ENCODE measurements at places on chromosomes 2 and 18.

DNA sequence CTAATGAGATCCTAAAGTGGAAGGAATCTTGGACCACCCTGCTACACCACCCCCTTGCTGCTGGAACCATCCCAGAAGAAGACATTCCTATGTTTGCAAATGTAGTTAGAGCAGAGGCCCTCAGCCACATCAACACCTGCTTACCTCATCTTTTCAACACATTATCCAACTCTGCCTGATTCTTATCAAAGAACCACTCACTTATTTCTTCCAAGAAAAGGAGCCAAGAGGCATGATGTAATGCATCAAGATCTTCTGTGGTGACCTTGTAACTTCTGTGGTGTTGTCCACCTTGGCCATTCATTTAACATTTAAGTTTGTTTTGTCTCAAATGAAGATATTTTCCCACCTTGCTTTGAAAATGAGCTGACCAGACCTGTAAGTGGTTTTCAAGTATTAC is 338.1 kb downstream of the CTNNA2 start:
- DNase-seq: no peak

DNA sequence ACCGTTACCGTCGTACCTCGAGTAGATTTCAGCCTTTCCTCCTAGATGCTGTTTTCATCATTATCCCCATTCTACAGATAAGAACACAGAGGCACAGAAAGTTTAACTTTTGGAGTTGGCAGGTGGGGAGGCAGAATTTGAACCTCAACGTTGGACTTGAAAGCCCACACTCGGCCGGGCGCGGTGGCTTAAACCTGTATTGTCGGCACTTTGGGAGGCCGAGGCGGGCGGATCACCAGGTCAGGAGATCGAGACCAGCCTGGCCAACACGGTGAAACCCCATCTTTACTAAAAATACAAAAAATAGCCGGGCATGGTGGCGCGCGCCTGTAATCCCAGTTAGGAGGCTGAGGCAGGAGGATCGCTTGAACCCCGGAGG is 11.5 kb downstream of the CATIP start:
- DNase-seq: no peak

DNA sequence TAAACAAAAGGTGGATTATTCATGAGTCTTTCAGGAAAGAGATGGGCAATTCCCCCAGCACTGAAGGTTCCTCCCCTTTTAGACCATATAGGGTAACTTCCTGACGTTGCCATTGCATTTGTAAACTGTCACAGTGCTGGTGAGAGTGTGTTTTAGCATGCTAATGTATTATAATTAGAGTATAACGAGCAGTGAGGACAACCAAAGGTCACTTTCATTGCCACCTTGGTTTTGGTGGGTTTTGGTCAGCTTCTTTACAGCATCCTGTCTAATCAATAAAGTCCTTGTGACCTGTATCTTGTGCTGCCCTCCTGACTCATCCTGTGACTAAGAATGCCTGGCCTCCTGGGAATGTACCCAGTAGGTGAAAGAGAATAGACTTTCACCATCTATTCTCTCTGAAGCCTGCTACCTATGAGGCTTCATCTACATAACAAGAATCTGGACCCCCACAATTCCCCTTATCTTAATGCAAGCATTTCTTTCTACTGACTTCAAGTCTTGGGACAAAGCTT is 148.7 kb downstream of the CABLES1 start:
- no peak for DNase-seq

DNA sequence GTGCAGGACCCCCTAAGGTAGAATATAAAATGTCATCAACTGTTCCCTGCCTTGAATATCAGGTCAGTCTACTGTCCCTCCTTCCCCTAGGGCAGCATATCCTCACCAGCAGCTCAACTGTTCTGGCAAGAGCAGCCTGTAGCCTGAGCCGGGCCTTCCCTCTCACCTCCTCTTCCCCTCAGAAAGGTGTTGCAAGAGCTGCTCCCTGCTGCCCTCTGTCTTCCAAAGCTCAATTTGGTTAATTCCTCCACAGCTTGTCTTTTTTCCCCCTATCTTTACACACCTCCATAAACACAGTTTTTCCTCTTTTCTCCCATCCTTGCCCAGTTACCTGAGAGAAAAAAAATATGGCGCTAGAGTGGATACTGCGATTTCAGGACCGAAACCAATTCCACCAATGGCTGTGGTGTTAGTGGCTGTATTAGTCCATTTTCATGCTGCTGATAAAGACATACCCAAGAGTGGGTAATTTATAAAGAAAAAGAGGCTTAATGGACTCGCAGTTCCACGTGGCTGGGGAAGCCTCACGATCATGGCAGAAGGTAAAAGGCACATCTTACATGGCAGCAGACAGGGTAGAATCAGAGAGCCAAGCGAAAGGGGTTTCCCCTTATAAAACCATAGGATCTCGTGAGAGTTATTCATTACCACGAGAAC is 184.7 kb downstream of the MREG start:
- DNase-seq: peak; percentile 73

DNA sequence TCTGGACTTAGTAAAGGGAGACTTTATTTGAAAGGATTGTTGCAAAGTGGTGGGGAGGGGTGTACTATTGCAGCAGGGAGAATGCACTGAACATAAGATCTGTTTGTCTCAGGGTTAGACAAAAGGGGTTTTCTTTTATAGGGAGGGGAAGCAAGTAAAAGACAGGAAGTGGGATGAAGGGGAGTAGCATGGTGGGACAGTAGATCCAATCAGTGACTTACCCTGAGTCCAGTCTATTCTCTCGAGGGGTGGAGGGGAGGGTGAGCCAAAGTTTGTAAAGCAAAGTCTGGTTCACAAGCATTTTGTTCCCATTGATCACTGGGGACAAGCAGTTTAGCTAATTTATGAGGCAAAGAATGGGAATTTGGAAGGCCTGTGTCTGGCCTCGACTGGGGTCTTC is 35.0 kb upstream of the CYP27C1 start:
- DNase-seq: no peak

DNA sequence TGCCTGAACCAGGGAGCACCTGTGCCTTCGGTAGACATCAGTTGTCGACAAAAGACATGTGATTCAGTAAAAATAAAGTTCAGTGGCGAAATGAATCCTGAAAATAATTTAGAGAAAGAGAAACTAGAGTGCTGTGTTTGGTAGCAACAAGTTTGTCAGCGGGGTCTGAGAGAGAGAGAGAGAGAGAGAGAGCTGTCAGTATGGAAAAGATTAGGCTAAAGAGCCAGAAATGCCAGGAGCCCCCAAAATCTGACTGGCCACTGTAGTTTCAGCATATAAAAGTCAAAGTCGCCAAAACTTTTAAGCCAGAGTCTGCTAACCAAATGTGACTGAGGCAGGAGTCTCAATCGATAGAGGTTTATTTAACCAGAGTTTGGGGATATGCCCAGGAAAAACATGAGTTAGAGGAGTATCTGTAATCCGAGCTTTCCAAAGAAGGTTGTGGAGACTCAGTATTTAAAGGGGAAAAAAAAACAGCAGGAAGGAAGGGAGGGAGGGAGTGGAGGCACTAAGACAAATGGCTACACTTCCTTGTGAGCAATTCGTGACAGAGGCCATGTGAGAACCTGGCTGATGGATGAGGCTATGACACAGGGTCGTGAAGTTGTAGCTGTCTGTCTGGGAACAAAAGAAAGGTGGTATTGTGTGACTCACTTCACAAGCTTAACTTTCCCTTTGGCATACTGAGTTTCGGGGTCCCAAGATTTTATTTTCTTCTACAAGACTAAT is 20.5 kb upstream of the GNAL start:
- no peak for DNase-seq

DNA sequence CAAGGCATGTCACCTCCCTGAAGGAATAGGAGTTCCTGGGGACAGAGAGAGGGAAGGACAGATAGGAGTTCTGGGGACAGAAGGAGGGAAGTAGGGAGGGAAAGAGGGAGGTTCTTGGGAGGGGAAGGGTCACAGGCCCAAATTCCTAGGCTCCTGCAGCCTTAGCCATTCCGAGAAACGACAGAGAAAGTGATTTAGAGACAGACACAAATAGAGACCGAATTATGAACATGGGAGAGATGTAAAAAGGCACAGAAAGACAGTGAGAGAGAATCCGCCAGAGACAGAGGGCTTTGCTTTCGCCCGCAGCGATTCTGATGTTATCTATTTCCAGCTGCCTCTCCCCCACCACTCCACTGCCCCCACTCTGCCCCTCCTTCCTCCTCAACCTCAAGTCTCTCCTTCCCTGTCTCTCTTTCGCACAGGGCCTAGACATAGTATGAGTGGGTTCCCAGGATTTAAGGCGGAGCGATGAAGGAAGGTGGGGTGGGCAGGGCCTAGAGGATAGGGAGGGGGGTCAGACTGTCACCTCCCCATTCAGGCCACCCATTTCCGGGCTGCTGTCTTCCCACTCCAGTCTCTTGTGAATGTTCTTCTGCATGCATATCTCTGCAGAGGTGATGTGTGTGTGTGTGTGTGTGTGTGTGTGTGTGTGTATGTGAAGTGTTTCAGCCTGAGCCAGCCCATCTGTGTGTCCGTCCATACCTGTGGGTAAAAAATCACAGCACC is 3.3 kb upstream of the WNT6 start:
- DNase-seq: no peak

DNA sequence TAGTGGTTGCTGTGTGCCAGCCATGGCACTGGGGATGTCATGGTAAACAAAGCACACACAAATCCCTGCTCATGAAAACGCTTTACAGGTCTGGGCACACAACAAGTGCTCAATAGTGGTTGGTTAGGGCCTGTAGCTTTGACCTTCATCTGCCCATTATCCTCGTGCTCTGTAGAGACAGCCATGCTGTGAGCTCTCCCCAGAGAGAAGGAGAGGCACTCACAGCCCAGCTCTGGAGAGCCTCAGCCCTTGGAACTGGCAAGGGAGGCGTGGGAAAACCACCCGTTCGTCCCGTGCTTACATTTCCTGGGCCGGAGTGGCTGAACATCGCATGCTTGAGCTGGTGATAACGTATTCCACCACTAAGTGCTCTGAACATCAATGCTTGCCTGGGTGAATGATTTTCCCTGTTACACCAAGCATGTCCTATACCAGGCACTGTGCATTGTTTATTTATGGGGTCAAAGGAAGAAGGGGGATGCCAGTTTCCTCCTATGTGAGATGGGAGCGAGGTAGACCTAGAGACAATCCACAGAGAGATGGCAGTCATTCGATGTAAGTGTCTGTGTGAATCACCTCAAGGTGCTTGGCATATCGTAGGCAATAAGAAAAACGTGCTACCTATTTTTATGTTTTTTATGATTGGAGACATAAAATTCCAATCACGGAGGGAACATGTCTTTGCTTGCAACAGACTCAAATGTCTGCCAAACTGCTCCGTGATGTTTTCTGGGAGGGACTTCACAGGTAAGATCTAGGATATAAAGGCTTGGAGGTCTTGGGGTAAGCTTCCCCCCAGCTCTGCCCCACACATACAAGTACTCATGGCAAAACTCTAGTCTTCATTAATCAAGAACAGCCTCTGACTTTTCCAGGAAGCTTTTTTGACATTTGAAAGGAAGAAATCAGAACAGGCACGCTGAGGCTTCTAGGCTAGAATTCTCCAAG is 75.5 kb downstream of the DDX1 start:
- DNase-seq: no peak

GRCh38 chr2:23620841-23621341 is 235.9 kb downstream of the KLHL29 start:
- no peak for DNase-seq

DNA sequence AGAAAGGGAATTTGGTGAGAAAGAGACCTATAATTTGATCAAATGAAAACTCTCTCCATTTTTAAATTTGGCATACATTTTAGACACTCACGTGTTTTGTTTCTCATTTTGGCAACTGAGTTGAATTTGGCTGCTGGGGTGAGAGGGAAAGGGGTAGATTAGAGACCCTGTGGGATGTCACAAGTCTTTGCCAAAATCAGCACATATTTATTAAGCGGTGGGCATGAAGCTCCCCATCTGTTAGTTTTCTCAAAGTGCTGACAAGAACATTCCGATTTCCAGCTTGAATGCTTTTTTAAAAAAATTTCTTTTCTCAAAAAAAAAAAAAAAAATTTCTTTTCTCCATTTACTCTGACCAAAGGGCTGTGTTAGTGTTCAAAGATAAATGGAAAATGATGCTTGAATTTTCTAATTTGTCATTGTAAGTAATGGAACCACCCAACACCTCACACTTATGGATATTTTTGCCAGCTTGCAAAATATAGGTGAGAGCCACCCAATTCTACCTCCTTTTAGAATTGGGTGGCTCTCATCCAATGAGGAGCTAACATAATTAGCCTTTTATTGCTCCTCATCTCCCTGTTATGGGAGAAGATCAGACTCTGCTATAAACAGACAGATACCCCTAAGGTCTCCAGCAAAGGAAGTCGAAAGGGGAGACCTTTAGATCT is 222.9 kb upstream of the FN1 start:
- DNase-seq: no peak

DNA sequence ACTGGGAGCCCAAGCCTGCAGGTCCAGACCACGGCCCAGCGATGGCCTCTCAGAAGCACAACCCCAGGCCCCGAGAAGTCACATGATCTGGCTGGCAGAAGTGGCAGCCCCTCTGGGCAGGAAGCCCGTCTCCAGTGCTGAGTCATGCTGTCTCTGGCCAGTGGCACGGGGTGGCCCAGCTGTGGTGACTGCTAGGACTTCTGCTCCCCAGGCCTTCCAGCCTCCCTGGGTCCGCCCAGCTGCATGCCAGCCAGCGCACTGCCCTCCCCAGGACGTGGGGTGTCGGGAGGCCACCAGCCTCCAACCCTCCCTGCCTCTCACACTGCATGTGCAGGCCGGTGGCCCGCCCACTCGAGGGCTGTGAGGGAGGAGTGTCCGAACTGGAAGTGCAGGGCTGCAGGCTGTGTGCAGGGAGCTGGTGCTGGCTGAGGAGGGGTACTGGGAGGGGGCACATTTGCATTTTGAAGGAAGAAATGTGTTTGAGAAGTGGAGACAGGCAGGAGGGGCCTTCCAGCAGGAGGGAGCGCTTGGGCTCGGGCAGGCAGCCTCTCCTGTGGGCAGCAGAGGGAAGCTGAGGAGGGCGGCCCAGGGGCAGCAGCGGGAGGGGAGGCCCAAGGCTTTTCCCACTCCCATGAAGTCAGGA is 17.0 kb upstream of the HPCAL1 start:
- no peak for DNase-seq

- DNase-seq: no peak
These were observed 6.9 kb downstream of the BOK start for GRCh38 chr2:241565411-241565810.

DNA sequence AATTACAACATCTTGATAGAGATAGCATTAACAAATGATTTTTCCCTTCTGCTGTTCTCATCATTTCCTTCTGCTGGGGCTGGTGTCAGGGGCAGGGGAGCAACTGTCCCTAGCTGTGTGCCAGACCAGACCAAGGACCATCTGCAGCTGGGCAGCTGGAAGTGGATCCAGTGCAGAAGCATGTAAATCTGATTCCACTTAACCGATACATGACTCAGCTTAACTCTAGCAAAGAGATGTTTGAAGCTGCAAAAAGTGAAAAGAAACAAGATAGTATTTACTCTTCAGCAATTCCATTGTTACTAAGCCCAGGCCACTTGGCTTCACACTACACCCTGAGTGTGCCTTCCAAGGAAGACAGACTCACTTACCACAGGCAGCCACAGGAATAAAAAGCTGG is 151.1 kb downstream of the GALNT1 start:
- DNase-seq: no peak

DNA sequence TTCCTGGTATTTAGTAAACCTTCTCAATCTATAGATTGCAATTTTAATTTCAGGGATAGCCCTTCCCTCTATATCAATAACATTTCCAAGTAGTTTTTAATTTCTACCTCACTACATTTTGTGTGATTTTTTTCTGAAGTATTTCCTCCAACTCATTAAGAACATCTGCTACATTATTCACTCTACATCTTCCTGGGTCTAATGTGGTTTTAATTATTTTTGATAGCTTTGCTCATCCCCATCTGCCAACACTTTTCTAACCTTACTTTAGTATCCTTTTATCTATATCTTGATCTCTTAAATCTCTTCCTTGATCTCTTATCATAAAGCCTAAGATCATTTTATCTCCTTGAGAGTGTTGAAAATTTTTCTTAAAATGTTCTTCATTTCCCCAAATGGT is 278.3 kb upstream of the CYP26B1 start:
- DNase-seq: no peak

All from NCI-H748 treated with DMSO at 0.1 percent for 48 hours (cell line).